GM23248 (cell line): ENCODE measurements at places on chromosomes 6 and 20. TPM values are rescaled to one million over a fixed set of nuclear protein-coding genes. Genes with fewer than 3 reads are reported as not detected.
A peak's percentile ranks its signal among the peaks of the same experiment; 100 is the strongest.

ASIP gene
- polyA plus RNA-seq = not detected in 2 replicates

DEK gene
- 108 and 116 TPM in 2 replicates for polyA plus RNA-seq

- no peak for DNase-seq
These were observed 50.0 kb downstream of the ISM1 start for GRCh38 chr20:13271098-13271497.

DNA sequence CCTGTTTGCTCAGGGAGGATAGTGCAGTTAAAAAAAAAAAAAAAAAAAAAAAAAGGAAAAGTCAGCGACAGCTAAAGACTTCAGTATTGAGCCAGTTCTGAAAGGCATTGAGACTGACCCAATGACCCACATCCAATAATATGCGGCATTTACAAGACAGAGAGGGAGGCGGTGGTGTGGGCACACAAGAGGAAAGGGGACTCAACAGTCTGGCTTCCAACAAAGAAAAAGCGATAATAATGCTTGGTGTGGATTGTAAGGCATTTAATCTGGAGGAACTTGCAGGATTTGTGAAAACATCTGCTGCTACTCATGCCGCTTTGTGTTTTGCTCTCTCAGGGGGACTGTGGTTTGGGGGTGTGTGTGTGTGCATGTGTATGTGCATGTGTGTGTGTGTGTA, 784.3 kb upstream of the CHD6 start:
- DNase-seq = no peak

GRCh38 chr6:44868335-44868668, 459.8 kb upstream of the RUNX2 start:
- no peak for DNase-seq

DNA sequence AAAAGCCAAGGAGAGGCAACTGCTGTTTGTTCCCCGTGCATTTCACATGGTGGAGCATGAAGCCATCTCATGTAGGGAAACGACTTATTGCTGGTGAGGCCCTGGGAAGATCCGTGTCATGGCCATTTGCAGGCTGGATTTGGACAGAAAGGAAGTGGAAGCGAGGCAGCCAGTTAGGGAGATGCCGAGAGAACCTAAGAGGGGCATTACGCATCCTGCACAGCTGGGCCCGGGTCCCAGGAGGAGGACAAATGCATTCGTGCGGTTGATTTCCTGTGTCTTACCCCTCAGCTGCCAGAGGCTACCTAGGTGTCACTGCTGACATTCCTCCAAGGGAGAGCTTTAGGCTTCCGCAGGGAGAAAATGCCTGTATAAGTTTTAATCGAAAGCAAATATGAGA, 316.2 kb upstream of the CDYL start:
- no peak for DNase-seq

DNA sequence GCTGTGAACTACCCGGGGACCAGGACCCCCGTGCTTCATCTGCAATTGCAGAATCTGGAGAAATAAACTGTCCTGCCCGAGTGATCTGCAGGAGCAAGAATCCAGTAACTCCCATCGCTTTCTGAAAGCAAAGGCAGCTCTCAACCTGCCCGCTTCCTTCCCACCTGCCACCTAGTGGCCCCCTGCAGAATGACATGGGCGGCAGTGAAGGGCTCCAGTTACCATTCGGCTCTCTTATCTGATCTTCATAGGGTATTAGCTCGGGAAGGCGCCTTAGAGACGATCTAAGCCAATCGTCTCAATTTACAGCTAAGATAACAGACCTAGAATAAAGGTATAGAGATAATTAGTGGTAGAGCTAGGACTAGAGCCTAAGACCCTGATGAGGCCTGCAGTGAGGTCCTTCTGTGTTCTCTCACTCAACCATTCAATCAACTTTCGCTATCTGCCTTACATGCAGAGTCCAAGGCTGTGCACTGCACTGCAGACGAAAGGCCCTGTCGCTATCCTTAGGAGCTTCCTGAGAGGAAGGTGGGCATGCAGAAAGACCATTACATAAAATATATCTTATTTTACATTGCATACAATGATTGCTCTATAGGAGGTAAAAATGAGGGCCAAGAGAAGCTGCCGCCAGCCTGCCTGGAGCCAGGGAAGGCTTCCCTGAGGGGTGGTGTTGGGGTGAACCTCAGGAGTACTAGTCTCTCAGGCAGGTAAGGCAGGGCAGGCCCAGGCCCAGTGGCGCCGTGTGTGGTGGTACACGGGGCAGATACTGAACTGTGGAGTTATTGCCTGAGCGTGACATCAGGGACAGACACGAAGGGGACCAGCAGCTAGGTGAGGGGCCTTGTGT, 7.1 kb upstream of the PSMG4 start:
- peak; percentile 84 for DNase-seq

GRCh38 chr6:168157272-168158212, 78.5 kb upstream of the FRMD1 start:
- DNase-seq = peak; percentile 94

DNA sequence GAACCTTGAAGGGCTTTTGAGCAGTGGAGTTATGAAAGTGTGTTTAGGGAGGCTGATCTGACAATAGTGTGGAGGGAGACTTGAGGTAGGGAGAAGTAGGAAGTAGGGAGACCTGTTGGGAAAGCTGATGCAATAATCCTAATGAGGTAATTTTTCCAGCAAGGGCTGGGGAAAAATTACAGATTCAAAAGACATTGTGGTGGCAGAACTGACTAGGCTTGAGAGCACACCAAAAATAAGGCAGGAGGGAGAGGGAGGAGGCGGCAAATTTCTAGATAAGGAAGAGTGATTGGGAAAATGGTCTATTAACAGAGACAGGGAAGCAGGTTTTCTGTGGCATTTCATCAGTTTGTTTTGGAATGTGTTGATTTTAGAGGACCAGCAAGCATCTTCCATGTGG, 5.5 kb downstream of the PRRT1 start:
- DNase-seq = peak; percentile 21

GRCh38 chr6:90227673-90228072, 69.0 kb downstream of the BACH2 start:
- peak; percentile 24 for DNase-seq

- no peak for DNase-seq
These were observed 156.4 kb upstream of the COL21A1 start for GRCh38 chr6:56403745-56404144.

GRCh38 chr20:63660622-63661021, 2.5 kb downstream of the RTEL1 start:
- no peak for DNase-seq

DNA sequence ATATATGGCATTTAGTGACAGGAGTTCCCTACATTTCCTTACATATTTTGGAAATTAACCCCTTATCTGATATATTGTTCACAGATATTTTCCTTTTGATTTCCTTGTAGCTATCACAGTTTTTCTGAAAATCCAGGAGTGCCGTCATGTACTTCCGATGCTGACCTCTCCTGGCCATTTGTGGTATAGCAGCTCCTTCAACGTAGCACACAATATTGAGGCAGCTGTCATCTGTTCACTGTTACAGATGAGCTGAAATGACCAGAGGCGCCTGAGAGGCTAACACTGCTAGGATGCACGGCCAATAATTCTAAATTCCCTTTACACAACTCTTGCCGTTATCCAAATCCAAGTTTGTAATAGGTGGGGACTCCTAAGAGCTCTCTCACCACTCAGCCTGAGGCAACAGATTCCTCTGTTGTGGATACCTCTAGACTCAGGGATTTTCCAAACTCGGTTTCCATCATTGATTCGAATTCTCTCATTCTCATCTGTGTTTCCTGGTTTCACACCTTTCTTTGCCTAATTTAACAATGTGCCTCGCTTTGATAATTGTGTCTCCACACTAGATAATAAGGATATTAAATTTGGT, 53.0 kb downstream of the MMUT start:
- peak; percentile 71 for DNase-seq

- peak; percentile 47 for DNase-seq
These were observed 695.0 kb downstream of the COL12A1 start for GRCh38 chr6:74510878-74511277.

GRCh38 chr6:5365436-5366195, 104.3 kb downstream of the FARS2 start:
- DNase-seq = no peak

LAMP5 gene
- not detected in 2 replicates for polyA plus RNA-seq

GRCh38 chr6:43120944-43121913, 45.1 kb downstream of the PTK7 start:
- peak; percentile 99 for DNase-seq

NRN1 gene
- polyA plus RNA-seq = 50.5 and 51.8 TPM in 2 replicates

GRCh38 chr20:44807051-44807683, 3.2 kb downstream of the RIMS4 start:
- DNase-seq = no peak

DNA sequence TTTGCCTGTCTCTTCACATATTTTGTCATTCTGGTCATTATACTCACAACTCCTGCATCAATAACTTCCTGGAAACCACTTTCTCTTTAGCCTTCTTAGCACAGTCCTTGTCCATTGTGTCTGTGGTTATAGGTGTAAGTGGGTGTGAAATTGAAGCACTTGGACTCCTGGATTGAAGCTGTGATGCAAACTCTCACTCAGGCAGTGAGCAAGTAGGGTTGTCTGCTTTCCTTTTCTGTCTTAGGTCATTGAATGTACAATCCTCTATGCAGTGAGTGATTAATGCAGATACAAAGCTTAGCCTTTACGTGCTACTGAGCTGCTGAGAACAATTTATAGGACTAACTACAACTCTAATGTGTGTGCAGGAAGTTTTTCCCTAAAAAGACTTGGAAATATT, 54.8 kb downstream of the ADGRB3 start:
- no peak for DNase-seq

DNA sequence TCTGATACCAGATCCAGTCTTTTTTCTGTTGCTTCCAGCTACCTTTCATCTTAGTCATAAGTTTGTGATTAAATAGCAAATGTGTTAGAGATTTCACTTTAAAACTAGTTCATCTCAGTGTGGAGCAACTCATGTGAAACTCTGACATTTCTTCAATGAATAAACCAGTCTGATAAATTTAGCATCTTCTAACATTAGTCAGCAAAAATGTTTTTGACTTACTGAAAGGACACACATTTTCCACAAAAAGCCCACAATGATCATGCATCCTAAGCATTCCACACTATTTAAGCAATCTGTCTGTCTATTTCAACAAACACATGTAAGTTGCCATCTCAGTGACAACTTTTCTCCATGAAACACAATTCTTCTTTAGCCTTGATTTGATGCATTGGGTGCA, 222.2 kb upstream of the SLC35B3 start:
- DNase-seq = no peak

DNA sequence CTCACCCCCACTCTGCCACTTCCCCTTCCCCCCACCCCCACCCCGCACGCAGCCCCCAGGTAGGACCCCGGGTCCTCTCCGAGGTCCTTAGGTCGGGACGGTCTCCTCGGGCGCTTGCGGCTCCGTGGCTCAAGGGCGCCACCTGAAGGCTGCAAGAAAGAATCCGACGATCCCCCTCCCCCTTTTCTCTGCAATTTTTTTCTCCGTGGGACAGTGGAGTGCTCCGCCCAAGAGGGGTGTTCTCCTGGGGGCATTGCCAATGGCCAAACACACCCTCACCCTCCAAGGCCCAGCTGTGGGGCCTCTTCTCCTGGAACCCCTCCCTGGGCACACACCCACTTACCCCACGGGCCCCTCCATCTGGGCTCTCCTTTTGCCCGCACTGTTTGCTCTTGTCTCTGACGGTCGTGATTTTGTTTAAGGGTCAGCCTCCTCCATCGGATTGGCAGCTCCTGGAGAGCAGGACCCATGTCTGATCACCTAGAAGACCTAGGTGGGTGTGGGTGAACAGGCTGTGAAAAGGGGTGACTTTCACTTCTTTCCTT, 1.1 kb upstream of the TMEM74B start:
- DNase-seq = peak; percentile 69

DNA sequence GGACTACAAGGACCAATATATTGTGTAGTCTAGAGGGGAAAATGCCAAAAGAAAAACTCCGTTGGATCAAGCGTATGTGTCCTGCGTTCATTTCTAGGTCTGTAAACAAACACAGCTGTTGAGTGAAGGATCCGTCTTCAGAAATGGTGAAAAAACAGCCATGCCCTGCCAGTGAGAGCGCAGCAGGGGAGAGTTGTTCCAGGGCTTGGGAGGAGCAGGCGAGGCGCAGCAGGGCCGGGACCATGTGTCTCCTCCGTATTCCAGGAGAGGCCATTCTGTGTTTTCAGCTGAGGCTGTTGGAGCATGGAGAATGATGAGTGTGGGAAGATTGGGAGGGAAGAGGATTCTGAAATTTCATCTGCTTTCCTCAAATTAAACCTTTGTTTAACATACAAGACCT, 38.0 kb downstream of the BMP6 start:
- DNase-seq = no peak

- DNase-seq = no peak
These were observed 126.6 kb downstream of the ADAT2 start for GRCh38 chr6:143323729-143324470.

DNA sequence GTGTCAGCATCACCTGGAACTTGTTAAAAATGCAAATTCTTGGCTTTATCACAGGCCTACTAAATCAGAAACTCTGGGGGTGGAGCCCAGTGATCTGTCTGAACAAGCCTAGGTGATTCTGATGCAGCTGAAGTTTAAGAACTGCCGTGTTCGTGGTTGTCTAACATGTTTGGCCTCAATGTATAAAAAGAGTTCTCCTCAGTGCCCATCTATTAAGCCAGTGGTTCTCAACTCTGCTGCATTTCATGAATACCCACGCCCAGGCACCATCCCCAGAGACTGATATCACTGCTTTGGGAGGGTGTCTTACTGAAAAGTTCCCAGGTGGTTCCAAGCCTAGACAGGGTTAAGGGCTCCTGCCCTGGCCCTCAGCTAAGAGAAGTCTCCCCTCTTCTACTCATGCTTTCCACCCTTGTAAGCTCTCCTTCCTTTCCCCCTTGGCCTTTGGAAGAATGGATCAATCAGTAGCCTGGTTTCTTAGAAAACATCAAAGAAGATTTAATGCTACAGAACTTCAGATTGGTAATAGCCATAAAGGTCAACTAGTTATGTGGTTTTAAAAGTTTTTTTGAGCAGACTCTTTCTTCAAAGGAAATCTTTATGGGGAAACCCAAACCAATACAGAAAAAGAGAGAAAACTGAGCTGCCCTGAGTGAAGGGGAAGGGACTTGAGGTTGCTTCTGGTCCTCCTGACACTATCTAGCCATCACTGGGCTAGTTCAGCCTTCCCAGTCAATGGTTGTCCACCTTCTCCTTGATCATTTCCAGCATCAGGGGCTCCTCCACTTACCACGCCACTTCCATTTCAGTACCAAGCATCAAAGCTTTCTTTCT, 38.9 kb upstream of the TNFAIP3 start:
- DNase-seq = no peak

RIPPLY2 gene
- polyA plus RNA-seq = not detected in 2 replicates

DNA sequence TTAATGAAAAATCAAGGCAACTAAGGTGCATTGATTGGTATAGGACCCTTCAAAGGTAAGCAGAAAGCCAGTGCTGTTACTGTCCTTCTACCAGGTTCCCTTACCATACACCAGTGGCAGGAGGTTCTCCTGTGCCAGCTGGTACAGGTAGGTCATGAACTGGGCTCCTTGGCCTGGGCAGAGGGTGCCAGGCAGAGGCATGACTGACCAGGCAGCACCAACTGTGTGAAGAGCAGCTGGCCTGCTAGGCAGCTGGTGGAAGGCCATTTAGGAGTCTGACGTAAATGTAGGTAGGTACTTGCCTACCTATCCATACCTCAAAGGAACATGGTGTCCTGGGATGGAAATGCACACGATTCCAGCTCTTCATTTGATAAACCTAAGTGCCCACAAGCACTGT, 23.3 kb downstream of the PCNA start:
- no peak for DNase-seq
